ENCODE measurements at places on chromosomes 12 and 14.

- H3K27me3 ChIP-seq: no peaks in the 10 kb centered on the region
- H3K36me3 ChIP-seq: no peaks in the 10 kb centered on the region
- H3K4me3 ChIP-seq: no peak overlapping the region
- H3K27ac ChIP-seq: no peak overlapping the region
- no peak for DNase-seq
These were observed 35.9 kb downstream of the TRIM9 start for GRCh38 chr14:51059032-51059431.

GRCh38 chr14:65308536-65308935 is 104.0 kb upstream of the FUT8 start:
- no peak overlapping the region for H3K4me3 ChIP-seq
- H3K27ac ChIP-seq: no peak overlapping the region
- DNase-seq: no peak
- no peaks in the 10 kb centered on the region for H3K4me1 ChIP-seq

GRCh38 chr12:109631302-109631701 is 57.7 kb downstream of the MVK start:
- H3K4me3 ChIP-seq: no peak overlapping the region
- no peak overlapping the region for H3K27ac ChIP-seq
- H3K36me3 ChIP-seq: no peaks in the 10 kb centered on the region
- H3K27me3 ChIP-seq: no peaks in the 10 kb centered on the region

DNA sequence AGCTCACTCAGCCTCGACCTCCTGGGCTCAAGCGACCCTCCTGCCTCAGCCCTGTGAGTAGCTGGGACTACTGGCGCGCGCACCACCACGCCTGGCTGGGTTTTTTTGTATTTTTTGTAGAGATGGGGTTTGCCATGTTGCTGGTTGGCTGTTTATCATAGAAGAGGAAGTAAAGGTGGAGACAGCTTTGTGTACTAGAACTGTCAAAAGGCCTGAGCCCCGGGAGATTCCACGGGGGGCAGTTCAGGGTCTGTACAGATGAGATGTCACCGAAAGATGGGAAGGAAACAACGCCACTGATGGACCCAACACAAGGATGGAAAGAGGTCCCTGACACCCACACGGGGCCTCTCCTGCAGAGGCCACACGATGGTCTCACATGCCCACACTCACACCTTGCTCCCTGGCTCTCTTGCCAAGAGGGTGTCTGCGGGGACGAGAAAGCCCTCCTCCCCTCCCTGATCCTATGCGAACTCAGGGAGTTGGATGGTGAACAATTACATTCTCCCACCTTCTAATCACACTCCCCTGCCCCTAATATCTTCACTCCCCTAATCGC is 66.6 kb downstream of the KDM2B start:
- H3K27ac ChIP-seq: no peak overlapping the region
- no peaks in the 10 kb centered on the region for H3K4me1 ChIP-seq
- H3K4me3 ChIP-seq: no peak overlapping the region
- peaks cover 26% of the 10 kb centered on the region for H3K36me3 ChIP-seq

GRCh38 chr14:68814539-68815297 is 21.9 kb upstream of the ZFP36L1 start:
- DNase-seq: peak; percentile 97
- no peaks in the 10 kb centered on the region for H3K27me3 ChIP-seq
- no peaks in the 10 kb centered on the region for H3K36me3 ChIP-seq
- peaks cover 35% of the 10 kb centered on the region for H3K4me1 ChIP-seq

DNA sequence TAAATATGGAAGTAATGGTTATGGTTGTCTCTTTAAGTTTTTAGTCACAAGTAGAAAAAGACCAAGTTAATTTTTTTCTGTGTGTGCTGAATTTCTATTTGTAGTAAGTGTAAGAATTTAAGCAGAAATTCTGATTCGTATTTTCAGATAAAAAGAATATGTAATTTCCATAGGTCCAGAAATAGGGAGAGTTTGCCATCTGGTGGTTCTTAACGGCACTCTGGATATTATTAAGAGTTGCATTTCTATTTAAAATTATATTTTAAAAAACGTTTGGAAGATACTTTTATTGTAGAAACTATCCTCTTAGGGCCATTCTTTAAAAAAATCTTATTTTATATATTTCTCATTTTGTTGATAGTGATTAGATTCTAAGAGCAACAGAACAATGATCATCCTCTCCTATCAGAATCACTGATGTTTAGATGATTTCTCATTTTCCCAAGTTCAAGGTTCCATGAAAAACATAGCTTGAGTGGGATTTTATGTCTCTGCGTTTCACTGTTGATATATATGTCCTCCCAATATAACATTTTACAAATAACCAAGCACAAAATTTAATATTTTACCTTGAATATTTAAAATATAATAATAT is 88.3 kb downstream of the LRRK2 start:
- DNase-seq: peak; percentile 26
- H3K4me1 ChIP-seq: no peaks in the 10 kb centered on the region
- no peak overlapping the region for H3K27ac ChIP-seq
- no peak overlapping the region for H3K4me3 ChIP-seq
- no peaks in the 10 kb centered on the region for H3K27me3 ChIP-seq
- peaks cover 5% of the 10 kb centered on the region for H3K36me3 ChIP-seq

DNA sequence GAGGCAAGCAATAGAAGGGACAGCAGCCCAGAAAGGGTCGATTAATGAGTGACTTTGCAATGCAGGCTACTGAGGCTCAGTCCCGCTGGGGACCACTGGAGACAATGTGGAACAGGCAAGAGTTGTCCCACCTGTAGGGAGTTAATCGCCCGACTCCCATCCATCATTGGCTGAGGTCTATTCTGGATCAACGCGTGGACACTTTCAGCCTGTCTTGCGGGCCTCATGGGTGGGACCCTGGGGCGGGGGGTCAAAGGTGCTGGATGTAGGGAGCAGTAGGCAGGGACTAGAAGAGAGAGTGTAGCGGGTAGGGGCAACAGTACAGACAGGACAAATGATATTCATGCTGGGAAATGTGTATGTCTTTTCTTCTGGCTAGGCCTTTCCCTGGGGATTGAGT is 6.1 kb downstream of the IFI27L2 start:
- H3K27ac ChIP-seq: no peak overlapping the region
- H3K4me1 ChIP-seq: no peaks in the 10 kb centered on the region
- no peaks in the 10 kb centered on the region for H3K36me3 ChIP-seq
- H3K27me3 ChIP-seq: no peaks in the 10 kb centered on the region

DNA sequence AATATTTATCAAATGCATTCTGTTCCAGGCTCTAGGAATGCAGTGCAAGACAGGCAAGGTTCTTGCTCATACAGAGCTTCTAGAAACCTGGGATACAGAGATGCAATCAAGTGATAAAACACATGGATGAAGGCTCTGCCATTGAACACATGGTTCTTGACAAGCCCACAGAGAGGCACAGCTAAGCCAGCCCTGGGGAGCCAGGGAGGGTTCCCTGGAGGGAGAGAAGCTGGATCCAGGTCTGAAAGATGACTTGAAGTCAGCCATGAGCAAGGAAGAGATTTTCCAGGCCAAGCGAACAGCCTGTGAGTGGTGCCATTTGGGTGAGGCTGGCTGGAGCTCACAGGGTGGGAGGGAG is 66.2 kb downstream of the IRF2BPL start:
- no peaks in the 10 kb centered on the region for H3K27me3 ChIP-seq
- DNase-seq: no peak
- no peak overlapping the region for H3K4me3 ChIP-seq
- H3K36me3 ChIP-seq: no peaks in the 10 kb centered on the region
- peaks cover 20% of the 10 kb centered on the region for H3K4me1 ChIP-seq

GRCh38 chr12:104790296-104791125 is 167.6 kb downstream of the SLC41A2 start:
- no peaks in the 10 kb centered on the region for H3K36me3 ChIP-seq
- H3K4me1 ChIP-seq: peaks cover 6% of the 10 kb centered on the region
- no peaks in the 10 kb centered on the region for H3K27me3 ChIP-seq
- H3K27ac ChIP-seq: no peak overlapping the region
- peak; percentile 39 for DNase-seq

- no peak for DNase-seq
- H3K27ac ChIP-seq: no peak overlapping the region
These were observed 5.6 kb upstream of the FBRSL1 start for GRCh38 chr12:132484183-132484890.

- H3K36me3 ChIP-seq: no peaks in the 10 kb centered on the region
- no peak overlapping the region for H3K4me3 ChIP-seq
- H3K27me3 ChIP-seq: no peaks in the 10 kb centered on the region
- H3K4me1 ChIP-seq: peaks cover 1% of the 10 kb centered on the region
- no peak for DNase-seq
These were observed 62.8 kb downstream of the VWF start for GRCh38 chr12:6061660-6062059.

DNA sequence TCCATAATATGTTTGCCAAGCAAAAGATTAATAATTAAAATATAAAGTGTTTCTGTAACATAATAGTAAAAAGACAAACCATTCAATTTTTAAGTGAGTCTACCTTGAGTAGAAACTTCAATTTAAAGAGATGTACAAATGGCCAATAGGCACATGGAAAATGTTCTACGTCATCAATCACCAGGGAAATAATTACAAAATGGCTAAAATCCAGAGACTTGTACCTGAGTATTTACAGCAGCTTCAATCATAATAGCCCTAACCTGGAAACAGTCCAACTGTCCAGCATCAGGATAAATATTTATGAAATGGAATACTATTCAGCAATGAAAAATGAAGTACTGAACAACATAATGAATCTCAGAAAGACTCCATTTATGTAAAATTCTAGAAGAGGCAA is 95.5 kb upstream of the FAR2 start:
- no peaks in the 10 kb centered on the region for H3K27me3 ChIP-seq
- no peaks in the 10 kb centered on the region for H3K36me3 ChIP-seq
- no peak overlapping the region for H3K27ac ChIP-seq
- DNase-seq: no peak
- no peak overlapping the region for H3K4me3 ChIP-seq
- H3K4me1 ChIP-seq: no peaks in the 10 kb centered on the region

GRCh38 chr12:132622437-132623071 is 4.0 kb downstream of the P2RX2 start:
- peaks cover 6% of the 10 kb centered on the region for H3K27me3 ChIP-seq
- no peak overlapping the region for H3K4me3 ChIP-seq
- DNase-seq: peak; percentile 61
- H3K36me3 ChIP-seq: peaks cover 5% of the 10 kb centered on the region
- no peak overlapping the region for H3K27ac ChIP-seq

GRCh38 chr12:47311568-47311967 is 231.8 kb upstream of the AMIGO2 start:
- H3K27me3 ChIP-seq: no peaks in the 10 kb centered on the region
- H3K27ac ChIP-seq: no peak overlapping the region
- DNase-seq: no peak
- no peaks in the 10 kb centered on the region for H3K4me1 ChIP-seq
- no peaks in the 10 kb centered on the region for H3K36me3 ChIP-seq

- H3K4me3 ChIP-seq: no peak overlapping the region
- H3K36me3 ChIP-seq: no peaks in the 10 kb centered on the region
- DNase-seq: no peak
- H3K27me3 ChIP-seq: no peaks in the 10 kb centered on the region
These were observed 77.7 kb downstream of the FLRT2 start for GRCh38 chr14:85607651-85608081.

DNA sequence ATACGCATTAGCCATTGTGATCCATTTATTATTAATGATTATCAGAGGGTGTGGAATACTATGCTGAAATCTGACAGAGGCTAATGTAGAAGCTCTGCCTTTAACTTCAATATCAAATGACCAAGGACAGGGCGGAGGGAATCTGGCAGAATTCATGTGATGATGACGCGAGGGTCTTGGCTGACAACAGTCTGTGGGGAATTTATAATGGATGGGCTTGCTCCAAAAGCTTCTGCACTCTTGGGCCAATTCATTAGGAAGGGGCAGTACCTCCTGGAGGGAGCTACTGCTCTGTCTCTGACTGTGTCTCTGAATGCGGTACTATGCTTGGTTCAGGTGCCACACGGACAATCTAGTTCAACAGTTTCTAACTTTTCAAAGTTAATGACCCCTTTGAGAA is 46.2 kb downstream of the GALNT8 start:
- H3K27ac ChIP-seq: no peak overlapping the region
- no peak overlapping the region for H3K4me3 ChIP-seq
- H3K27me3 ChIP-seq: no peaks in the 10 kb centered on the region
- peaks cover 3% of the 10 kb centered on the region for H3K4me1 ChIP-seq
- no peaks in the 10 kb centered on the region for H3K36me3 ChIP-seq

DNA sequence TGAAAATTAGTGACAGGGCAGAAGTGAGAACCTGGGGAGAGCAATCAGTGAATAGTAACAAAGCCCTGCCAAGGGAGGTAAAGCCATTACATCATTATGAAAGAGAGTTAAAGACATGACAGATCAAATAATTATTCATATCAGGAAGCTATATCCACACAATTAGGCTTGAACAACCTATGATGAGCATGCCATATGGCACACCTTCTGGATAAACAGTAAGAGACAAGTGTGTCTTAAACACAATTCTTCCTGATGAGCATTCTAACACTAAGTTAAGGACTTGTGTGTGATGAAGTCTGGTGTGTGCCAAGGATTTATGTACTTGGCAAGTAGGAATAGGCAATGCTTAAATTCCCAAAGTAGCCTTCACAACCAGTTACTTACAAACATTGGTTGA is 76.1 kb downstream of the GALNT4 start:
- H3K27ac ChIP-seq: no peak overlapping the region
- no peaks in the 10 kb centered on the region for H3K36me3 ChIP-seq
- H3K4me1 ChIP-seq: peaks cover 31% of the 10 kb centered on the region
- DNase-seq: no peak

DNA sequence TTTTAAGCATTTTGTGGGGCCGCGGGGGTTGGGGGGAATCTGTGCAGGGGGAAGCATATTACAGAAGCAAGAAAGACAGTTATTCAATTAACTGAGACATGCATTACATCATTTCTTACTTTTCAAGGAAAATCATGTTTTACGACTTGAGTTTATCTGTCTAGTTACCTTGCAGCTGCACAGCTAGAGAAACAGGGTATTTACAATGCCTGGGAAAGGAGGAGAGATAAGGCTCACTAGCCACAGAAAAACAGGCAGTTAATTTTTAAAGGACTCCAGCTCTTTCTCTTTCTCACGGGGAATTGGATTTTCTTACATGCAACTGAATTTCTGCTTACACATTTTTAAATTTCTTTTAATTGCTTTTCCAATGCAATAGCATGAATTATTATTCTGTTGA is 22.2 kb downstream of the FCF1 start:
- no peaks in the 10 kb centered on the region for H3K27me3 ChIP-seq
- no peak overlapping the region for H3K27ac ChIP-seq
- H3K4me3 ChIP-seq: no peak overlapping the region
- no peak for DNase-seq
- no peaks in the 10 kb centered on the region for H3K4me1 ChIP-seq

DNA sequence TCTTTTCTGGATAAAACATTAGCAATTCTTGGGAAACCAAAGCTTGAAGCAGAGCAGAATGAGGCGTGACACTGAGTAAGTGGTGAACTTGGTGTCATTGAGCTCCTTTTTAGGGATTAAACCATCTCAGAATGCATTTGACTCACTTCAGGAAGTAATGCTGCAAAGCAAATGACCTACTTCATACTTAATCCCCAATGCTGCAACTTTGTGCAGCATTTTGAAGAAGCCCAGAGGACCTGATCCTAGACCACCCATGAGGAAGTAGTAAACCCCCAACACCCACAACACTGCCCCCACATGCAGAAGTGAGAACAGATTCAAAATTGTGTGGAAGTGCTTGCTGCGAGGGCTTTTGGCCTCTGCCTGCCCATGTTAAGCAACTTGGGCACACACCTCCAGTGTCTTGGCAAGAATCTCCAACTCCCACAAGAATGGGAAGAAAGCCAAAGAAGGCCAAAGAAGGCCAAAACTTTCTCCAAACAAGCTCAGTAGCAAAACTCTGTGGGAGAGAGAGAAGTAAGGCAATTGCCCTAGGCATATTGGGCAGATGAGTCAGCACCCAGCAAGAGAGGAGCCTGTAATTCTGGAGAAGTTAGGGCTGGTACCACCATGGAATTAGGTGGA is 69.2 kb upstream of the ETV6 start:
- no peaks in the 10 kb centered on the region for H3K36me3 ChIP-seq
- no peak overlapping the region for H3K27ac ChIP-seq
- H3K4me3 ChIP-seq: no peak overlapping the region
